ENCODE measurements at places on chromosomes 1 and 21.

DNA sequence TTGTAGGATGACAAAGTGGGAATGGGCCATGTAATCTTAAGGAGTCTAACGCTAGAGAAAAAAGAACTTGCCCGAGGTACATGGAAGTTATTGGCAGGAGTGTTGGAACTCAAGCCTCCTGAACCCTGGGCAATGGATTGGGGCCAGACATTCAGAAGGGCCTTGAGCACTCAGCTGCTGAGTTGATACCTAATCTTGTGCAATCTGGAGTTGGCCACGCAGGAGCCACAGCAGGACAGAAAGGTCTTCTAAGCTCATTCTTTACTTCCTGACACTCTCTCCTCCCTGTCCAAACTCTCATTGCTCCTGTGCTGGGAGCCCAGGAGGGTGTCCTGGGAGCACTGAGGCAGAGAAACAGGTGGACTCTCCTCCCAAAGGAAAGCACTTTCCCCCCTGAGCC is 25.1 kb upstream of the CSF1 start:
- DNase-seq = no peak

DNA sequence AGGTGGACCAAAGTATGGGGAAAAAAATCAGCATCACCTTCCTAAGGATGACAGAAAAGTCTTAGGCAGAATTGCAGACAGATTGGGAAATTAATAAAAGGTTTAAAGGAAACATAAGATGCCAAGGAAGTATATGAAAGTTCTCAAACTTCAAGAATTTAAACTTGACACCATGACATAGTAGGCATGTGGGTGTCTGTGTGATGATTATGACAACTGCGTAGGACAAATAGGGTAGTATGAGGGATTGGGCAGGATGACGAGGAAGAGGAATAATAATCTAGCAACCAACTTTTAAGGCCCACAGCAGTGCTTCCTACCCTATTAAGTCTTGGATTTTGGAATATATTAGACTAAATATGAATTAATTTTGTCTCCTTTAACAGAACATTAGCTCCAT is 52.4 kb downstream of the HNRNPR start:
- no peak for DNase-seq

- DNase-seq = no peak
These were observed 1.2 kb downstream of the SCMH1 start for GRCh38 chr1:41240781-41241353.

DNA sequence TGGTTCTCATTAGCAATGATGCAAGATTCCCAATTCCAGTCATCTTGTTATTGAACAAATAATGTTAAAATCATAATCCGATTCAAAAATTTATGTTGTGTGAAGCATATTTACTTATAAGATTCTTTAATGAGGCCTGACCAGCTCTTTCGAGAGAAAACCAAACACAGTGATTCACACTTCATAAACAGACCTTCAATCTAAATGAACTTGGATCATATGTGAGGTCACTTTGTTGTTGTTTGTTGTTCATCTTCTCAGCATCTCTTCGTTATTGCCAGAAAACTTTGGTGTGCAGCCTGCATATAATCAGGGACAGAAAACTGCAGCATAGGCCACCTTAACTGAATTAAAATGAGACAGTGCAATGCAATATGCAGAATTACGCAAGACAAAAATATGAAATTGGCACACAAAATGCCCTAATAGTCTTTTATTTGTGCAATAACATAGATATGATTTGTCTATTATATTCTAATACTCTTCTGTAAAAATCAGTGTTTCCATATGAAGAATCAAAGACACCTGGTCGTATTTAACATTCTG is 30.1 kb downstream of the NCAM2 start:
- no peak for DNase-seq

GRCh38 chr1:35885961-35886558 is 3.1 kb downstream of the AGO1 start:
- no peak for DNase-seq

GRCh38 chr1:119933397-119933796 is 37.1 kb upstream of the ADAM30 start:
- DNase-seq = no peak

Measured in activated gamma-delta T cell treated with anti-CD3 and anti-CD28 coated beads, Interleukin-2, amount 50 U/mL, for 16 hours (primary cell).